SW 1271 (cell line): ENCODE measurements at places on chromosomes 2 and 18.

- no peak for DNase-seq
These were observed 64.9 kb downstream of the EML4 start for GRCh38 chr2:42233976-42234441.

DNA sequence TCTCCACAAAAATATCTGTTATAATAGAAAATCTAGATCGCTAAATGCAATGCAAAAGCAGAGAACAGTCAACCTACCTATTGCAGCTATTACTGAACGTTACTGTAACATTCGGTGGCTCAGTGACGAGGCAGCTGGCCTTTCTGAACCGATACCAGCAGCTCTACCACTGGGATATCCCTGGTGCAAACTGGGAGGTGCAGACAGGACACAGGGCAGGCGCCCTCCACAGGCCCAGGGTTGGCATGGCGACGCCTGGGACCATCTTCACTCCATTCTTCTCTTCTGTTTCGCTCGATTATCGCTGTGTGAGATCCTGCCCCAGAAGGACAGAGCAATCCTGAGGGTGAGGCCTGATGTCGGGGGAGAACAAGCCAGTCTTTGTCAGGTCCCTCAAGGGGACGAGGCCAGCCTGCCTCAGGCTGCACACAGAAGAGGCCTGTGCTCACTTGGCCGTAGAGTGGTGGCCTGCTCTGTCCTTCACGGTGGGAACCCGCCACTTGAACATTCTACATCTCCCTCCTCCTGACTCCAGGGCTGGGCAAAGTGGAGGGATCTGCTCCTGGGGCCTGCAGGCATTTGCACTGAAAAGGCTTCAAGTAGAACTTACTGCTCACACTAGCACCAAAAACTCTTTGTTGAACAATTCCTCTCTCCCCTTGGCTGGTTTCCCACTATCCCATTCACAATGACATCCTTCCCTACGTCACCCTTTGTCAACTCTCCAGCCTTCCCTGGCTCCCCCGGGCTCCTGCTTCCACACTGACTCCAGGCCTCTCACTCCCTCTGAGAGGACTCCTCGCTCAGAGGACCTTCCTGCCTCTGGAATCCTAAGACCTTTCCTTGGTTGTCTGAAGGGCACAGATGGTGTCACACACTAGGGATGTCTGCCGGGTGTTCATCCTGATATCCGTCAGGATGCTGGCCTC, 49.7 kb downstream of the CYRIA start:
- no peak for DNase-seq

DNA sequence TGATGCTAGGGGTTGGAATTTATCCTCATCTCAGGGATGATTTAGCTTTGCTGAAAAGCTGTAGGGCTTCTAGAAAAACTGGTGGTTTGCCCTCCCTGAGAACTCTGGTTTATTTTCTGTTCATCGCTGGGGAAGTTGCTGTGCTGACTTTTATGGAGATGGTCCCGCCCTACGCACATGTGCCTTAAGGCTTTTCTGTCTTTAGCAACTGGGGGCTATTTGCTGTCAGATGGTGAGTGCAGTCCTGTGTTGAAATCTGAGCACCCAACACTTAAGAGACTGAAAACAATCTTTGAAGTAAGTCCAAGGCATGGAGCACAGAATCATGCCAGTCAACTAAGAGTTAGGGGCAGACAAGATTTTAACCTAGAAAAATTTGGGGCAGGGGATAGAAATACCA, 2148.4 kb upstream of the CELF4 start:
- DNase-seq = no peak

DNA sequence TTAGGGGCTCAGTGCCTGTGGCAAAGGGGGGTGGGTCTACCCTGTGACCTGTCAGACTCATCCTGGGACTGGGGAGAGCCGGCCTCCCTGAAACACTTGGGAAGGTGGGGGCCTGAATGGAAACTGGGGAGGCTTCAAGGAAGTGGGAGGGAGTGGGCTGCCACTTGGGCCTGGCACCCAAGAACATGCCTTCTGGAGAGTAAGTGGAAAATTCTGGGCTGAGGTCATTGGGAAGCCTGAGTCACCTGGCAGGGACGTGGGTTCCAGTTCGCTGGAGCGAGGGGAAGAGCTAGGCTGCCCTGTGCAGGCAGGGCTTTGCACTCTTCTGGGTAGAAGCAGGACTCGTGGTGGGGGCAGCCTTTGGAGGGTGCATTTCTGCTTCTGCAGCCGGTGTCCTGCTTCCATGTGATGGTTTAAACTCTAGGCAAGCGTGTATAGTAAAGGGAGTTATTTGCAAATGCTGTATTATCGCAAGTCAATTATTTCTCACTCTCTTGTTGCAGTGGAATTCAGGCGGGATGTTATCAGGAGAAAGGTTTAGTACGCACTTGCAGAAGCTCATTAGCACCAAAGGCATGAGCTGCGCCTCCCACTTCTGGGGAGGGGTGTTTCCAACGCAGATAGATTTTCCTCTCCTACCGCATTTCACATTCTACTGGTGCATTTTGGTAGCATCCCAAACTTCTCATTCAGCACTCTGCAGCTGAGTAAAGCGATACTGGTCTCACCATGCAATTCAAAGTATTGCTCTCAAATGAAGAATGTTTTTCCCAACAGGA, 3.8 kb downstream of the LRRFIP1 start:
- no peak for DNase-seq

DNA sequence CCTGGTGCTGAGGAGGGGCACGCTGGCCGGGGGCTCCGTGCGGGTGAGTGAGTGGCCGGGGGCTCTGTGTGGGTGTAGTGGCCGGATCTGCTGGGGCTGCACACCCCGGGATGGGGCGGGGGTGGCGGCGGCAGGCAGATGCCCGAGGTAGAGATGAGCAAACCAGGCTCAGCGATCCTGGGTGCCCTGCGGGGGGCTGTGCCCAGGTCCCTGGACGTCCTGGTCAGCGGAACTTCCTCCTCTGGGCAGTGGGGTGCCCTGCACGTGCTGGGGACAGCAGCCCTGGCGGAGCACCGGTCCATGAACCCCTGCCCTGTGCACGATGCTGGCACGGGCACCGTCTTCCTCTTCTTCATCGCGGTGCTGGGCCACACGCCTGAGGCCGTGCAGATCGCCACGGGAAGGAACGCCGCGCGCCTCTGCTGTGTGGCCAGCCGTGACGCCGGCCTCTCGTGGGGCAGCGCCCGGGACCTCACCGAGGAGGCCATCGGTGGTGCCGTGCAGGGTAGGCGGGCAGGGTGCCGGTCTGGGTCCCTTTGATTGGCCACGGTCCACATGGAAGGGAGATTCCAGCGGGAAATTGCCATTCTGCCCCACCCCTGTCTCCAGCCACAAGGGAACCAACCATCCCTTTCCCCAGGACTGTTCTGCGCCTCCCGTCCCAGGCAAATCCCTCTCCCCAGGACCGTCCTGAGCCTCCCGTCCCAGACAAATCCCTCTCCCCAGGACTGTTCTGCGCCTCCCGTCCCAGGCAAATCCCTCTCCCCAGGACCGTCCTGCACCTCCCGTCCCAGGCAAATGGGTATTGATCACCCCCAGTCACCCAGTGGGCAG, 5.9 kb downstream of the NEU4 start:
- no peak for DNase-seq

- no peak for DNase-seq
These were observed 138.4 kb upstream of the TWIST2 start for GRCh38 chr2:238709325-238710025.

- DNase-seq = no peak
These were observed 172.9 kb upstream of the SETBP1 start for GRCh38 chr18:44507729-44508325.

DNA sequence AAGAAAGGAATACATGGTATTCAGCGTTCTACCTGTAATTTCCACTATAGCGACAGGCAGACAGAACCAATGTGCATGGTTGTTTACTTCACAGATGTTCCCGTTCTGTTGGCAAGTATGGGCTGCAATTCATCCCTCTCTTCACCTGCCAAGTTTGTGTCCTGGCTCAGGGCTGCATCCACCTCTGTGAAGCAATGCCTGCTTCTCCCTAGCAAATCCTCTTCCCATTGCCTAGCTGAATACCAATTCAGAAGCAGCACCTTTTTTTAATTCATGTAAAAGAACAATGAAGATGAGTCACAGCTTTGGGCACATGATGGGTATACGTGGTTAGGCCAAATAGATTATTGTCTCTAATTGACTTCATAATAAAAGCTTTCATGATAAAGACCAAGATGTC, 54.7 kb upstream of the LRATD1 start:
- no peak for DNase-seq

DNA sequence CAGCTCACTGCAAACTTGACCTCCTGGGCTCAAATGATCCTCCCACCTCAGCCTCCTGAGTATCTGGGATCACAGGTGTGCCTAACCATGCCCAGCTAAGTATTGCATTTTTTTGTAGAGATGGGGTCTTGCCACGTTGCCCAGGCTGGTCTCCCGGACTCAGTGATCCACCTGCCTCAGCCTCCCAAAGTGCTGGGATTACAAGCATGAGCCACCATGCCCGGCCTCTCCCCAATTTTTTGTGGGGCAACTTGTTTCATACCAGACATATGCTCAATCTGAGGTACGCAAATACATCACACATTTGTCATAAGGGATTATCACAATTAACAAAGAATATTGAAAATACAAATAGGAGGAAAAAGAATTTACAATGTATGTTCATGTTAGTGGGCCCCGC, 27.7 kb downstream of the LGALSL start:
- no peak for DNase-seq

GRCh38 chr2:88627856-88628570, 749 bp upstream of the EIF2AK3 start:
- peak; percentile 90 for DNase-seq

DNA sequence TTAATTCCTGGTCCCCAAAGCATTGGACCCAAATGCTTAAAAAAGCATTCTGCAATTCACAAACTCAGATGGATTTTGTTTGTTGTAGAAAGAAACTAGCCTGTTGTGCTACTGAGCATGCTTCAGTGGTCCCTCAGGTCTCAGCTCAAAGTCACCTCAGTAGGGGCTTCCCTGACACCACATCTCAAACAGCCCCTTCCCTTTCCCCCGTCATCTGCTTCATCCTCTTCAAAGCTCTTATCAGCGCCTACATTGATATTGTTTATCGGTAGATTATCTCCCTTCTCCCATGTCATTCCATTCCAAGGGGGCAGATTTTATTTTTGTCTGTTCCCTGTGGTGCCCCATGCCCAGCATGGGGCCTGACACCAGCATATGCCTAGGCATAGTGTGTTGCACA, 172.9 kb downstream of the CELF4 start:
- DNase-seq = no peak

GRCh38 chr2:134333646-134334189, 79.8 kb downstream of the MGAT5 start:
- no peak for DNase-seq

GRCh38 chr18:57107140-57107832, 39.6 kb upstream of the BOD1L2 start:
- no peak for DNase-seq

DNA sequence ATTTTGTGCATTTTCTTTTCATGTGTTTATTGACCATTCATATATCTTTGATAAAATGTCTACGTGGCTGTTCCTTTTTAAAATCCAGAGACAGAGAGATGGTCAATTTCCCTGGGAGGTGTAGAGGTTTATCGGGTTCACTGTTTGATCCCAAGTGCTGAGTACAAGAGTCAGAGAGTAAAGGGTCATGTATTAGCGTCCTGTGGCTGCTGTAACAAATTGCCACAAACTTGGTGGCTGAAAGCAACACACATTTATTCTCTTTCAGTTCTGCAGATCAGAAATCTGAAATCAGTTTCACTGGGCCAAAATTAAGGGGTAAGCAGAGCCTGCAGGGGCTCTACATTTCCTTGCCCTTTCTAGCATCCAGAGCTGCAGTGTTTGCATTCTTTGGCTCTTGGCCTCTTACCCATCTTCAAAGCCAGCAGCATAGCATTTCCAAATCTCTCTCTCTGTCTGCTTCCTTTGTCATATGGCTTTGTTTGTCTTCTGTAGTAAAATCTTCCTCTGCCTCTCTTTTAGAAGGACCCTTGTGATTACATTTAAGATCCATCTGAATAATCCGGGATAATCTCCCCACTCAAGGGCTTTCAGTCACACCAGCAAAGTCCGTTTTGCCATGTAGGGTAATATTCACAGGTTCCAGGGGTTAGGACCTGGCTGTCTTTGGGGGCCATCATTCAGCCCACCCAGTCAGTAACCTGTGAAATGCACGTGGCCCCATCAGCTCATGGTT, 49.9 kb downstream of the TMEM17 start:
- no peak for DNase-seq

- DNase-seq = no peak
These were observed 445.8 kb upstream of the RAB12 start for GRCh38 chr18:8163286-8163959.

DNA sequence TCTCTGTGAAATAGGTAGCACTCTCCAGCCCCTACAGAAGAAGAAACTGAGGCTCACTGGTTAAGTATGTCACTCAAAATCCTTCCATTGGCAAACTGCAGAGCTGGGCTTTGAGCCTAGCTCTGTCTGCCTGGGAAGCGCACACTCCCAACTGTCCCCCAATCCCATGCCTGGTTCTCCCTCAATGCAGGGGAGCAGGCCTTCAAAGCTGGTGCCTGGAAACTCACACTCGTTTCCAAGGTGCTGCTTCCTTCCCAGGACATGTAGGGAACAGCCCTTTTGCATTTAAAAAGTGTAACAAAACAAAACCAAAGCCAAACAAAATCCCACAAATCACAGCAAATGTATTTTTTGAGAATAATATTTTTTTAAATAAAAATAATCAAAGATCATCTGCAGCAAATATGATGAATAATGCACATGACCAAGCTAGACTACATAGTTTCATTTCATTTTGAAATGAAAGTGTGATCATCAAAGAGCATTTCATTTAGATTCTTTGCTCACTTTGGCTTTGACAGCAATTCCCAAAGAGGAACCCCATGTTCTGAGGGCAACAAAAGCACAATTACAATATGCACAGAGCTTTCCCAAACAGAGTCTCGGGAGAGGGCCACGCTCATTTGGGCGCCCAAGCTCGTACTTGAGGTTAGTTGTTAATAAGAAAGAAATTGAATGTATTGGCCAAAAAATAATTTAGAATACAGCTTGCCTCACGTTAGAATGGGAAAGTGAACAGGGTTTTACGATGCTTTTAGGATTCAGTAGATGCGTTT, 96.7 kb upstream of the ACKR3 start:
- DNase-seq = no peak

- DNase-seq = no peak
These were observed 38.7 kb downstream of the PSD4 start for GRCh38 chr2:113212245-113213060.
